ENCODE measurements at places on chromosomes 12 and 14.

DNA sequence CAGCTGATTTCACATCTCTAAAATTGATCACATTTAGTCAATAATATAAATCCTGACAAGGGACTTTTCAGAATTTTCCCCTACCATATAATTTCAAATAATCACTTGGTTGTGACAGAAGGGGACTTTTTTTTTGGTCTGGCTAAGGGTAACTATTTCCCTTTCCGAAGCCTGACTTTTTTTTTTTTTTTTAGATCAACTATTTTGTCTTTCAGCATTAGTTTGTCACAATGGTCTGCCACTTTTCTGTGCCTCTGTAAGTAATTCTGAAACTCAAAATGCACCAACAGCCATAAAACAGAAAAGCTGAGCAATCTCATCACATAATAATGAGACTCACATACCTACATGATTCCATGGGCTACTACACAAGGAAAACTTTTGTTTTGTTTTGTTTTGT is 266.4 kb downstream of the SSPN start:
- DNase-seq = no peak

- no peak for DNase-seq
Measured at GRCh38 chr14:22883173-22883976, at the start of gene REM2. Gene REM2, plus strand, starts transcription at chr14:22883222. Its CDS starts 66 bp downstream, at chr14:22883288.

DNA sequence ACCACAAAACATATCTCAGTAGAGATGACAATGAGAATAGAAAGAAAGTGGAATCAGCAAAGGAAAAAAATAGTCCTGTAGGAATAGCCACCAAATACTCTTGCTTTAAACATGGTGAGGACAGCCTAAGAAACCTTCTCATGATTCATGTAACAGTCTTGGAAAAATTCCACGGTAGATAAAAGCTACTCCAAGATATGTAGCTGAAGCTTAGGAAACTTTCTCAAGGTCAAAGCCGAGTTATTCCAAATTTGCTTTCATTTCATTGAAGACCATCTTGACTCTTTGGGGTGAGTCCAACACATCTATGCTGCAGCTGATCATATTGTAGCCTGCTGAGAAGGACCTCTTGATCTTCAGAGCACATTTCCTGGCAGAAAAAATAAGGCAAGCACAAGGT is 157.6 kb downstream of the PAH start:
- no peak for DNase-seq

- no peak for DNase-seq
Measured at GRCh38 chr12:86697916-86698640, 441.9 kb upstream of the MGAT4C start.

DNA sequence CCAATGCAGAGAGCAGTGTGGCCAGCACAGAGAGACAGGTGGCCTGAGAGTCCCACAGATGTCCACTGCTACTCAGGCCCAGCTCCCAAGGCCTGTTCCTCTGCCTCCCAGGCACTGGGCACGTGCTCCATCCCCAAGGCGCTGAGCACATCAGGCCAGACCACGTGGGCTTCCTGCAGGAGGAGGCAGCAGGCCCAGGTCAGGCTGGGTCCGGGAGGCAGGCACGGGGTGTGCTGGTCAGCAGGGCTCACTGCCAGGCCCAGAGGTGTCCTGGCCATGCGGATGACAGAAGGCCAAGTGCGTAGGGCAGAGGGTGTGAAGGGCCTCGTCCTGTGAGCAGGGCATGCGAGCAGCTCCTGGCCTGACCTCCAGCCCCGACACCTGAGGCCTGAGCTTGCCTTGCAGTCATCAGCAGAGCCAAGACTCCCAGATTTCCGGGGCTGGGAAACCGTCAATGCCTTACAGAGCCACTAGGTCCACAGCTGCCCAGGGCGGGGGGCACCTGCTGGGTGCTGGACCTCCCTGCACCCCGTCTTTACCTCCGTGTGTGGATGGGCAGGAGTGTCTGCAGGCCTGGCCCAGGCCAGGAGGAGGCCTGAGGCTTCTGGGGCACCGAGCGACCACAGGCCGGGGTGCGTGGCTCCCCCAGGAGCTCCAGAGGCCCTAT is 14.9 kb downstream of the TRMT61A start:
- DNase-seq = no peak

DNA sequence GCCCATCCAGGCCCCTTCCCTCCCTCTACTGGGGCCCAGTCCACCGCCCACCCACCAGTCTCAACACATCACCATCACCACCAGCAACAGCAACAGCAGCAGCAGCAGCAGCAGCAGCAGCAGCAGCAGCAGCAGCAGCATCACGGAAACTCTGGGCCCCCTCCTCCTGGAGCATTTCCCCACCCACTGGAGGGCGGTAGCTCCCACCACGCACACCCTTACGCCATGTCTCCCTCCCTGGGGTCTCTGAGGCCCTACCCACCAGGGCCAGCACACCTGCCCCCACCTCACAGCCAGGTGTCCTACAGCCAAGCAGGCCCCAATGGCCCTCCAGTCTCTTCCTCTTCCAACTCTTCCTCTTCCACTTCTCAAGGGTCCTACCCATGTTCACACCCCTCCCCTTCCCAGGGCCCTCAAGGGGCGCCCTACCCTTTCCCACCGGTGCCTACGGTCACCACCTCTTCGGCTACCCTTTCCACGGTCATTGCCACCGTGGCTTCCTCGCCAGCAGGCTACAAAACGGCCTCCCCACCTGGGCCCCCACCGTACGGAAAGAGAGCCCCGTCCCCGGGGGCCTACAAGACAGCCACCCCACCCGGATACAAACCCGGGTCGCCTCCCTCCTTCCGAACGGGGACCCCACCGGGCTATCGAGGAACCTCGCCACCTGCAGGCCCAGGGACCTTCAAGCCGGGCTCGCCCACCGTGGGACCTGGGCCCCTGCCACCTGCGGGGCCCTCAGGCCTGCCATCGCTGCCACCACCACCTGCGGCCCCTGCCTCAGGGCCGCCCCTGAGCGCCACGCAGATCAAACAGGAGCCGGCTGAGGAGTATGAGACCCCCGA is 6.8 kb upstream of the RNU7-1 start:
- DNase-seq = no peak

GRCh38 chr14:86166541-86166940 is 636.6 kb downstream of the FLRT2 start:
- no peak for DNase-seq

DNA sequence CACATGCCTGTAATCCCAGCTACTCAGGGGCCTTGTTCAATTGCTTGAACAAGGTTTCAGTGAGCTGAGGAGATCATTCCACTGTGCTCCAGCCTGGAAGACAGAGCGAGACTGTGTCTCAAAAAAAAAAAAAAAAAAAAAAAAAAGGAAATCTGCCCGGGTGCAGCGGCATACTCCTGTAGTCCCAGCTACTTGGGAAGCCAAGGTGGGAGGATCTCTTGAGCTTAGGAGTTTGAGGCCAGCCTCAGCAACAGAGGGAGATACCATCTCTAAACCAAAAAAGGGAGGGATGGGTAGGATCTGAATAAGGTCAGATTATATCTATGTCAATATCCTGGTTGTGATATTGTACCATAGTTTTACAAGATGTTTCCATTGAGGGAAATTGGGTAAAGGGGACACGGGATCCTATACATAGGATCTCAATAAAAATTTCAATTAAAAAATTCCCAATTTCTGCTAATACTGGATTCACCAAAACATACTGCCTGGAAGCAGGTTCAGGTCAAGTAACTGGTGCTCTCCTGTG is 76.4 kb downstream of the BORCS5 start:
- DNase-seq = no peak

DNA sequence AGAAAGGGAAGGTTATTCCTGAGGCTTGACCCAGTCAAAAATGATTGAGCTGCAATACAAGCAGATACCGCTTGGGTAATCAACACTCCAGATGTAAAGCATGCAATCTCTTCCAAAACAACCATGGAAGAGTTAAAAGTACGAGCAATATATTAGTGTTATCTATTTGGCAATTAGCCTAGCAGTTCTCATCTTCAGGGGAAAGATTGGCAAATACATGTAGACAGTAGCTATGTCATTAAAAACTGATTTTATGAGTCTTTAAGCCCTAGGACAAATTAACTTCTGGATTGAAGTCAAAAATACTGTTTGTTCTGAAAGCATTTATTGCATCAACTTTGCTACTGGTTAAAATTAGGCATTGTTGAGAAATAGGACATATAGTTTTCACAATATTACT is 9.3 kb upstream of the GYS2 start:
- DNase-seq = no peak

DNA sequence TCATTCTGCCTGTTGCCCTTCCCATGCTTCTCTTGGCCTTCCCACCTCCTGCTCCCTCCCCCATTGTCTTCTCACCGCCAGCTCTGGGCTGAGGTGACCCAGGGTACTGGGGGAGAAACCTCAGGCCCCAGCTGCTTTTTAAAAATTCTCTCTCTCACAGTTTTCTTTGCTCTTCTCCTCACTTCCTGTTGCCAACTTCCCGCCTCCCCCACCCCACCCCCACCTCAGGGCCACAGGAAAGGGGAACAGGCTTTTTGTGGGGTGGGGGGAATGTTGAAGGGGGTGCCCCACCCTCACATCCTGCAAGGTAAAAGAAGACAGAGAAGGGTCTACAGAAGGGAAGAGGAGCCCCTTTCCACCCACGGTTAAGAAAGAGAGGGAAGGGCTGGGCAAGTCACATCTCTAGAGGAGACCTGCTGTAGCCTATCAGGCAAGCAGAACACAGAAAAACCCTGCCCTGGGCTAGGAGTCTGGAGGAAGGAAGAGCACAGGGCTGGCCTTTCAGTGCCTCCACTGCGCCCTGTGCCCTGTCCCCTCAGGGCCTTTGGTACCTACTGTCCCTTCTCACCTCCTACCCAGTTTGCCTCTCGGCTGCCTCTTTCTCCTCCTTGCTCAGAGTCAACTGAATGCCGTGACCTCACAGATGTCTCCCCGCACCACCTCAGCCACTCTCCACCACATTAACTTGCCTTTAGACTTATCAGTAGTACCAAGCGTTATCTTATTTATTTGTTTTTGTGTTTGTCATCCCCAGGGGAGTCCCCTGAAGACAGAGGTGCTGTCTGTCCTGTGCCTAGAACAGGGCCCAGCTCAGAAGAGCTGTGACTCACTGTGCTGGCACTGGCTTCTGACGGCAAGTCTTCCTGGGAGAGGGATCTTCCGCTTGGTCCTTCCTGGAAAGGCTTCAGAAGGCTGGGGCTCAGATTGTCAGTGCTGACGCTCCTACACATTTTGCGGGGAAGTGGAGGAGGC is 1.7 kb downstream of the ARHGAP9 start:
- no peak for DNase-seq

DNA sequence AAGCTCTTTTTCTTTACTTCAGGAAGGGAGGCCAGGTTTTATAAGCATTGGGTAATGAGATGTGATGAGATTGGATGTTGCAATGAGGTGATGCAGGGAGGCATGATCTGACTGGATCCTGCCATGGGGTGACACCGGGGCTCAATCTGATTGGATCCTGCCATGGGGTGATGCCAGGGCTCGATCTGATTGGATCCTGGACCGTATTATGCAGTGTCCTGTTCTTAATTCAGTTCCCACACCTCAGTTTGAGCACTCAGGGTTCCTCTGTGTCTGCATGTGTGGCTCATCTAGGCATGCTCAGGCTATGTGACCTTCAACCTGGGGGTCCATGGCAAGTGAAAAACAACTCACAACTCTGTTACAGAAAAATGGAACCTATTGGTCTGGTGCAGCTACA is 166.4 kb downstream of the SLC15A4 start:
- DNase-seq = no peak

GRCh38 chr12:54385251-54385914 is 850 bp upstream of the ZNF385A start:
- no peak for DNase-seq

- no peak for DNase-seq
Measured at GRCh38 chr12:4649358-4649661, 396 bp downstream of the NDUFA9 start.

GRCh38 chr12:113030875-113031525 is 25.5 kb upstream of the DTX1 start:
- no peak for DNase-seq

GRCh38 chr12:38930990-38931389 is 25.6 kb upstream of the CPNE8 start:
- DNase-seq = no peak

GRCh38 chr14:60211153-60211552 is 37.9 kb upstream of the PPM1A start:
- DNase-seq = no peak

DNA sequence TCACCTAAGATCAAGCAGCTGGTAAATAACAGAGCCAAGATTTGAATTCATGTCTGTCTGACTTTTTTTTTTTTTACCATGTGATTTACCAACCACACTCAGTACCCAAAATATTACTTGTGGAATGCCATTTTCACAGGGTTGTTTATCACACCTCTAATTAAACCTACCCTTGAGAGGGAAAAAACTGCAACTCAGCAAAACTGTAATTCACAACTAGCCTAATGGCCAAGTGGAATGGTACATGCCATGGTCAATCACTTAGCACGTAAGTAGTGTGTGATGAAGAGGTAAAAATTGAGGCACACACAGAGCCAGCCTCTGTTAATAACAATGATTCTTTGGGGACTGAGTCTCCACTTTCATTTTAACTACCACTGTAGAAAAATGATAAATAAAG is 412.9 kb upstream of the GARIN6 start:
- DNase-seq = no peak

- DNase-seq = no peak
Measured at GRCh38 chr12:3725388-3726115, 27.4 kb downstream of the CRACR2A start.

GRCh38 chr12:118206107-118206412 is 70.1 kb downstream of the PEBP1 start:
- no peak for DNase-seq

- no peak for DNase-seq
Measured at GRCh38 chr14:57962325-57963035, 96.6 kb upstream of the SLC35F4 start.

DNA sequence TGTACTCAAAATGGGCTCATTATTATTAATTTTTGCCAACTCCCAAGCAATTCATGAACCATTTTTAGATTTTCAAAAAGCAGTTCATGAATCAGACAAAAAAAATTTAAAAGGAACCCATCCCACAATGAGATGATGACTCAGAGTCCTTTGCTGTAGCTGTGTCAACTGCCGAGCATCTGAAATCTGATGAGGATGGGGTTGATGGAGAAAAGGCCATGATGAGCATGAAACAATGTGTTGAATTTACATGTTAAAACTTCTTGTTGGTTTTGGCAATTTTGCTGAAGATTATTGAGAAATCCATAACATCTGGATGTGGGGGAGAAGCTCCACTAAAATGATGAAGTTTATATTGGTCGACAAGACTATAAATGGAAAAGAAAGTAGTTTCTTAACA is 378.0 kb downstream of the FOXG1 start:
- DNase-seq = no peak

GRCh38 chr12:47202176-47202575 is 122.4 kb upstream of the AMIGO2 start:
- DNase-seq = no peak

DNA sequence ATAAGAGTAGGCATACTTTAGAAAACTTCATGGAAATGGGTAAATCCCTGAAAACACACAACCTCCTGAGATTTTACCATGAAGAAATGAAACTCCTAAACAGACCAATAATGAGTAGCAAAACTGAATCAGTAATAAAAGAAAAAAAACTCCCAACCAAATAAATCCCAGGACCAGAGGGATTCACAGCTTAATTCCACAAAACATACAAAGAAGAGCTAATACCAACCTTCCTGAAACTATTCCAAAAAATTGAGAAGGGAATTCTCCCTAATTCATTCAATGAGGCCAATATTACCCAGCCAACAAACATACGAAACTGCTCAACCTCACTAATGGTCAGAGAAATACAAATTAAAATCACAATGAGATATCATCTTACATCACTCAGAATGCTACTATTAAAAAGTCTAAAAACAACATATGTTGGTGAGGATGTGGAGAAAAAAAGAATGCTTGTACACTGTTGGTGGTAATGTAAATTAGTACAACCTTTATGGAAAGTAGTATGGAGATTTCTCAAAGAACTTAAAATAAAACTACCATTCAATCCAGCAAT is 97.3 kb upstream of the ST8SIA1 start:
- no peak for DNase-seq

Measured in stimulated activated effector memory CD8-positive, alpha-beta T cell treated with anti-CD3 and anti-CD28 coated beads, Interleukin-12 subunit alpha, Interleukin-12 subunit beta, amount 100 ng/mL, for 72 hours (primary cell).